Retina (tissue), 1 donor: ENCODE measurements at places on chromosomes 2 and 18.

GRCh38 chr2:120611016-120611415 lies 124.7 kb upstream of the GLI2 start:
- no peak for DNase-seq

DNA sequence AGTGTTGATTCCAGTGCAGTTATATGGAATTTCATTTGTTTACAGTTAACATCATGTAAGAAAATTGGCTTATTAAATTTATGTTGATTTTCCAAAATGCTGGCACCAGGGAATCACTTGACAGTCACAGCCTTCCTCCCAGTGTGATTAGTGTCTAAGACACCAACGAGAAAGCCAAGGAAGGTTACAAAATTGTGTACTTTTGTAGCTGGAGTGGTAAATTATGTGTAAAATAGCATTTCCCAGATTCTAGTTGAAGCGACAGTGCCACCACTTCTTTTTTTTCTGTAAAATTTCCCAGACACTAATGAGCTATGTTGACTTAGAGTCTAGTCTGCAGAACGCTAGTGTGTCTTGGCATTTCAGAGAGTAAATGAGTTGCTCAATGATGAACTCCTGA lies 101.3 kb downstream of the NCK2 start:
- DNase-seq = no peak

GRCh38 chr2:220419647-220420046 lies 792.2 kb downstream of the SLC4A3 start:
- DNase-seq = no peak

GRCh38 chr18:48545757-48546321 lies 7.0 kb downstream of the CTIF start:
- DNase-seq = peak; percentile 86

DNA sequence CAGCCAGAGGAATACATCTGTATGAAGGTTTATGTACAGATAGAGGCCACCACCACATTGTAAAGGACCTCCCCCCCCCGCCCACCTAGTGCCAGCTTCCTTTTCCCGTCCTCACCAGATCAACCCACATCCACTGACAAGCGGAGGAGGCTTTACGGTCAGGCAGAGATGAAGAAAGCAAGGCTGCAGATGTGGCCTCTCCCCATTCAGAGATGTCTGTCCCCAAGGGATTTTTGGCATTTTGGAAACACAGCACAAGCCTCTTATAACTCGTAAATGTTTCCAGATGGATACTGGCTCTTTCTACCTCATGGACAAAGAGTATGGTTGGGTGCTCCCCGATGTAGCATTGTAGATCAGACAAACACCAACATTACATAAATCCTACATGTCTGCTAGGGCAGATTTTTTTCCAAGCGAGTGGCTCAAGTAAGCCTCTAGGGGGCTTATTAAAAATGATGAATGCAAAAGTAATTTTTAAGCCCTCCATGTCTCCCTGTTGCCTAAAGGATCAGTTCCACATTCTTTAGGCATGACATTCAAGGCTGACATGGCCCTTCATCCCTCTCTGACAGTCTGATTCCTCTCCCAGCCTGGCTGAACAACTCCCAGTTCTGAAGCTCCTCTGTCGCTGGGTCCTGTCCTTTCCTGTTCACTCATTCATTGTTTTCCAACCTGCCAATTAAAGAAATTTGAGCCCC lies 11.7 kb downstream of the VIT start:
- no peak for DNase-seq

GRCh38 chr2:157837851-157838441 lies 38.2 kb downstream of the ACVR1 start:
- peak; percentile 67 for DNase-seq

- DNase-seq = peak; percentile 40
Measured at GRCh38 chr18:78991446-78991845, 11.8 kb downstream of the SALL3 start.

DNA sequence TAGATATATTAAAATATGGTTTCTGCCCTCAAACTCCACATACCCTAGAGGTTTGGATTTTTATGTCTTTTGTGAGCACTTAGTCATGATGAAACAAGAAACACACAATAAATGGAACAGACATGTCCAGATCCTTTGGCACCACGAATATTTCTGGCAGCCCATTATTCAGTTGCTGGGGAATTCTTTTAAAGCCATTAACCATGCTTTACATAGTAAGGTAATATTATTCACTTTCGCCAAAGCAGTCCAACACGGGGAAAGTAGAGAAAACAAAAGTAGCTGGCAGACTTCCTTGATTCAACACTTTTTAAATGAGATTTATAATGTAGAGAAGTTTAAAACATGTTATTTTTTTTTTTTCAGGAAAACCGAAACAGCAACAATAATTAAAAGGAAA lies 235.4 kb downstream of the PIEZO2 start:
- no peak for DNase-seq

DNA sequence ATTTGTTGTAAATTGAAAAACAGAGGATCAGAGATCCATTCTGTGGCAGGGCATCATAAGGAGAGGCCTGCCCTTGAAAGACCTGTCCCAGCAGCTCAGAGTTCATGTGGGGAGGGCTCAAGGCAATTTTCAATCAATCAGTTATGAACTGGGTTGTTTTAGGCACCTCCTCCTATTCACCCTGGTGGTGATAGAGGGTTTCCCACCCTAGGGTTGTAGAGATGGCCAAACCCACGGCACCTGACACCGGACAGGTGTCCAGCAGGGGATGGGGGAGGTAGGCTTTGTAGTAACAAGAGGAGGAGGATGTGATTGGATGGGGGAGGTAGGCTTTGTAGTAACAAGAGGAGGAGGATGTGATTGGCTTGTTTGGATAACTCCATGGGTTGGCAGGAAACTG lies 205.7 kb downstream of the SOCS6 start:
- DNase-seq = no peak

- DNase-seq = no peak
Measured at GRCh38 chr18:73913505-73913904, 234.1 kb downstream of the FBXO15 start.

- no peak for DNase-seq
Measured at GRCh38 chr2:96136129-96136720, 2.1 kb downstream of the ASTL start.

DNA sequence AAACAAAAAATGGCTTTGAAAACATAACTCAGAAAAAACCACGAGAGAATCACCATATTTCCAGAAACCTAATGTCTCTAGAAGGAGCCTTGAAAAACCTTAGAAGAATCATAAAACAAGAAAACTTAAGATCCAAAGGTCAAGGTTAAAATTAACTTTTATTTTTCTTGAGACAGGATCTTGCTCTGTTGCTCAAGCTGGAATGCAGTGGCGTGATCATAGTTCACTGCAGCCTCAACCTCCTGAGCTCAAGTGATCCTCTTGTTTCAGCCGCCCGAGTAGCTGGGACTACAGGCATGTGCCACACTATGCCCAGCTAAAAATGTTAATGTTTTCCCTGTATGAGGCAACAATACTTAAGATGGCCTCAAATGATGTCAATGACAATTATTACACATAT lies 254.2 kb upstream of the SESTD1 start:
- no peak for DNase-seq

- DNase-seq = no peak
Measured at GRCh38 chr2:239813261-239814115, 211.7 kb downstream of the NDUFA10 start.

DNA sequence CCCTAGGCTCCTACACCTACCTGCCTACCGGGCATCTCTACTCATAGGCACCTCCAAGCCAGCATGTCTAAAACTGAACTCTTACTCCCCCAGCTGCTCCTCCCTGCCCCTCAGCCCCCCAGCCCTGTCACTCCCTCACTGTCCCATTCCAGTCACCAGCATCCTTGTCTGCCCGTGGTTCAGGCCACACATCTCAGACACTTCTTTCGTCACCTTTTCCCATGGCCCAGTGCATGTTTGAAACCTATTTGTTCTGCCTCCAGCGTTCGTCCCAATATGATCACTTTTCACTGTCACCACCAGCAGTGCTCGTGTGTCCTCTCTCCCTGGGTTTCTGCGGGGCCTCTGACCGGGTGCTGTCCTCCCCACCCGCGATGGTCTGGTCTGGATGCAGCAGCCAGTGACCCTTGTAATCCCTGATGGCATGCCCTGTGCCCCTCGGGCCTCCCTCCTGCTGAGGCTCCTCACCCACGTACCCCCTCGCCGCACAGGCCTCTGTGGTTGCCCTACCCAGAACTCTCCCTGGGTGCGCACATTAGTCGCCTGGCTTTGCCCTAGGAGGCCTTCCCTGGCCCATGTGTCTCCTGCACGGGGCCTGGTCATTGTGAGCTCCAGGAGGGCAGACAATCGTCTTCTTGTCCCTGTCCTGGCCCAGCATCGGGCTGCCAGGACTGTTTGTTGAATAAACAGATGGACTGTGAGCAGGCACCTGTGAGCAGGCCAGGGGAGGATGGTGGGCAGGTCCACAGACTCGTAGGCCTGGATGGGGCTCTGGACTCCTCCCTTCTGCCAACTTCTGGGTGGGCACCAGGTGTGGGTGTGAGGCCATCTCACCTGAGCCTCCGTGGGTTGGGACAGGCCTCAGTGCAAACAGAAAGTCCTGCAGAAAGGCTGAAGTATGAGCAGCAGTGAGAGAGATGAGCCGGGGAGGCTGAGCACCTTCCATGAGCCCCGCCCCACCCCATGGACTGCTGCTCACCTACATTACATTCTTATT lies 15.5 kb downstream of the LDLRAD4 start:
- no peak for DNase-seq

GRCh38 chr2:49026706-49027105 lies 127.6 kb downstream of the FSHR start:
- DNase-seq = no peak

DNA sequence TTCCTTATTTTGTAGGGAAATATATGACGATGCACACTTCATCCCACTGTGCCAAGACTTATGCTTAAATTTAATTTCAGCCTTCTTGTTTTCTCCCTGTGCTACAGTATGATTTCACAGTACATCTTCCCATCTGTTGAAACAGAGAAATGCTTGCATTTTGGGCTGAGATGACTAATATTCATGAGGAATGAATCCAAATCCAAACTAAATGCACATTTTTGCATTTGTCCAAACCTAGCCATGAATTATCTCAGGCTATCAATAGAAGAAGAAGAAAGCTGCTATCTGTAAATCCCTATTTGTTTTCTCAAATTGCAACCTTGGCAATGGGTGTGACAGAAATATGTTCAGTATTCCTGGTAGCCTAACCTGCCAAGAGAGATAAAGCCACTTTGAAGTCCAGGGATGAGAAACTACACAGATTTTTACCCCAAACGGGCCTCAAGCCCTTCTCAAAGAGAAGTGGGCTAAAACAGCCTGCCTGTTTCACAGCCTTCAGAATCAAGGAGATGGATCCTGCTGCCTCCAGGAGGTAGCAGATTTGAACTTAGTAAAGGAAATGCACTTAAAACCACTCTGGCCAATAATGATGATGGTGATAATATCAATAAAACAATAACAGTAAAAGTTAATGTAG lies 306.9 kb upstream of the NT5C1B start:
- DNase-seq = no peak
